Psoas muscle (tissue), 8 donors: ENCODE measurements at places on chromosomes 2 and 18. TPM values are rescaled to one million over a fixed set of nuclear protein-coding genes. Genes with fewer than 3 reads are reported as not detected.

- DNase-seq = no peak
Observed at GRCh38 chr2:157244691-157245090, 12.8 kb upstream of the GALNT5 start.

- no peak for DNase-seq
Observed at GRCh38 chr2:226526716-226527115, 272.9 kb downstream of the IRS1 start.

GRCh38 chr18:55334875-55335274 lies 253.1 kb downstream of the TCF4 start:
- peak; percentile 63 for DNase-seq

DNA sequence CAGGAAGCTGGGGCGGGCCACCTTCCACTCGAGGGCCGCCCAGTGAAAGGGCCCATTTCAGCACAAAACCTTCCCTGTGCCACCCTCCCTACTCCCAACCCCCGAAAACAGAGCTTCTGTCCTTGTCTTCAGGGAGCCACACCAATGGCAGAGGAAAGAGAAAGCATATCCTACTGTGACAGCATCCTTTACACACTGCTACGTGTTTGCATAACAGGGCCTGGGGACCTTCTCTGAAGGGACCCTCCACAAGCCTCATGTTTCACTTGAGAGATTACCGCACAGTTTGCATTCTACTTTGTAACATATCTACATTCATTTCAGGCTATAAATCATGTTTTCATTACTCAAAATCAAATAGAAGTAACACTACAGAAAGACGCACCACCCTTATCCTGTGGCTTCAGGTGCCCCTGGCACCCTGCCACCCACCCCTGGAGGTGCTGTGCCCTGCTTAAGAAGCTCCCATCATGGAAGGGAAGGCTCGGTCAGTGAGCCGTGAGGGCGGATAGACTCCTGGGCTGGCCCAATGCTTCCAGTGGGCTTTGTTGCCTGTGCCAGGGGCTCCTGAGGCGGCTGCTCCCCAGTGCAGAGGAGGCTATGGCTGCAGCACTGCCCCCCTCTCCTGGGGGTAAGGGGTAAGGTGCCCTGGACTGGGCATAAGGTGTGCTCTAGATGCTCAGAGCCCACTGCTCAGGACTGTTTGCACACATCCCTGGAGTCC lies 52.0 kb downstream of the EIPR1 start:
- no peak for DNase-seq

DNA sequence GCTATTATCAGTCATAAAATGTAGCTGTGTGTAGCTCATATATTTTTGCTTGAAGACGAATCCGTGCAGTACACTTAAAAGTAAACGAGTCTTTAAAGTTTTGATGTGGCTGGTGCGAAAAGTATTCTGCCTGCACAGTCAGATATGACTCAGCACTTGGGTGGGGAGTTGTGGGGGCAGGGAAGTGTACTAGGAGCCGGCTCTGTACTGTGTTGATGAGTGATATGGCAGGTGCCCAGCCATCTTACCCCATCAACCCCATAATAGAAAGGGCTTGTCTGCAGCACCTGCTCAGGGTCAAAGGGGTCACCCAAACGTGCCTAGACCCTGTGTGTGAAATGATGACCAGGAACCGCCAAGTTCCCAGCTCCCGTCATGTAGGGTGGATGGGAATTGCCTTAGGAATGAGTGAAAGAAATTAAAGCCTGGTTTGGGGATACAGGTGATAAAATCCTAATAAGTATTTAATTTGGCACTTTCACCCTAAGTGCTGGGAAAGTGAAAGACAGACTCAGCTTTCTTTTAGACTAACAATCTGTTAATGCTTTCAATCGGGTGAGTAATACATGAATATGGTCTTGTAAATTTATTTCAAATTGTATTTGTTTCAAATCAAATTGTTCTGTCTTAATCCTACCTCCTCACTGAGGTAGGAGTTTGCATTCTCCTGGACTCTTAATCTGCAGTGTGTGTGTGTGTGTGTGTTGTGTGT lies 48.0 kb downstream of the BCL2L11 start:
- DNase-seq = peak; percentile 86

CYS1 gene
- 0.17 TPM for total RNA-seq

LONRF2 gene
- total RNA-seq = 5.2 TPM
